ENCODE measurements at places on chromosomes 6 and 20.

DNA sequence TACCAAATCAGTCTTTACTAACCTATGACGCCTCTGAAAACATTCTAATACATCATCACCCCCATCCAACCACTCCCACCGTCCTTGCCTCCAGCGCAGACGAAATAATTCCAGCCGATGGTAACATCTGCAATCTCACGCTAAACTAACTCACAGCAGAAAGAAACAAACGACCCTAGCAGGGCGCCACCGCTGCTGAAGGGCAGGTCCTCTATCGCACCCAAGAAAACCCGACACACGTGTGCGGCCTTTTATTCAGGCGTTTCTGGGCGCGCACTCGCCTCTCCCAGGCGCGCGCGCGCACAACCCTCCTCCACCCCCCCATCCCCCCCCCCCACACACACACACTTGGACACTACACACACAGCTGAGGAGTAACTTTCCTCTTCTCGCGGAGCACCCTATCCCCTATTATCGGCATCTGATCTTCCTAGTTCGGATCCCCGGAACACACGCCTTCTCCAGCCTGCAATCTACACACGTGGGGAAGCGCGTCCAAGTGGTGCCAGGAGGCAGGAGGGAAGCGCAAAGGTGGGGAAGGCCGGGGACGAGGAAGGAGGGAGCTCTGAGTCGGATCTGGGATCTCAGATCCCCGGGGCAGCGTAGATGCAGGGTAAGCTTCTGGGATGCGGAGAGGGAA lies 1.4 kb downstream of the GFOD1 start:
- DNase-seq = no peak

DNA sequence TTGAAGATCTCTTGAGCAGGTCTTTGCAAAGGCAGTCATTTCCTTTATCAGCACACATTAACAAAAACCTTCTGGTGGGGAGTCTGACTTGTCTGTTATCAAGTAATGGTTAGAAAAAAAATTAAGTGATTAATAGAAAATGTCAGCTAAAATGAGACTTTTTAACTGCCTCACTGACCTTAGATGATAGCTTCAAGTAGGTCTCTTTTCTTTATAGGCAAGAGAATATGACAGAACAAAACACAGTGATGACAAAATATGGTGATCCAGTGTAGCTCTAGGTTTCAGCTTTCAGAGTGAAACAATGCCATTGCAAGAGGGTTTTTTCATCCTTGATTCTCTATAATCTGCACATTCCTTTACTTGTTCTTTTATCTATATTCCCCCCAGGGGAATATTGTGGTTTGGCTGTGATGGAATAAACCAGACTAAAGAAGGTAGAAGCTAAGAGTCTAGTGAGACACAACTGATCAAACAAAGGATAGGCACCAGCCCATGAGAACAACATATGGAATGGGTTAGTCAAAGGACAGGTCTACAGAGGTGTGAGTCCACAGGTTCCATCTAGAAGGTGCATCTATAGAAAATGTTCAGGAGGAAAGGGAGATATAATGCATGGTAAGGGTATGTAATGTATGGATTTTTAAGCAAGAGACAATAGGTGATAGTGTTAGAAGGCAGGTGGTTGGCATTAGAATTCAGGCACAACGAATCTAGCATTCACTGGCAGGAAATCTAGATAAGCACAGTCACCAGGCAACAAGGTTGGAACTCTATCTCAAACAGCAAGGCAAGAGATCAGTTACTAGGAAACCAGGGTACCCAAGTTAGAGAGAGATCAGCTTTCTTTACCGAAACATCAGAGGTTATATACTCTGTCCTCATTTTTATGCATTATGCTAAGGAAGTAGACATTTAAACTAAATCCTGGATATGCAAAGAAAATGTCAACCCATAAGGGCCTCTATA lies 228.9 kb upstream of the SMLR1 start:
- no peak for DNase-seq

GRCh38 chr6:147392917-147393625 lies 115.4 kb upstream of the SAMD5 start:
- DNase-seq = no peak

DNA sequence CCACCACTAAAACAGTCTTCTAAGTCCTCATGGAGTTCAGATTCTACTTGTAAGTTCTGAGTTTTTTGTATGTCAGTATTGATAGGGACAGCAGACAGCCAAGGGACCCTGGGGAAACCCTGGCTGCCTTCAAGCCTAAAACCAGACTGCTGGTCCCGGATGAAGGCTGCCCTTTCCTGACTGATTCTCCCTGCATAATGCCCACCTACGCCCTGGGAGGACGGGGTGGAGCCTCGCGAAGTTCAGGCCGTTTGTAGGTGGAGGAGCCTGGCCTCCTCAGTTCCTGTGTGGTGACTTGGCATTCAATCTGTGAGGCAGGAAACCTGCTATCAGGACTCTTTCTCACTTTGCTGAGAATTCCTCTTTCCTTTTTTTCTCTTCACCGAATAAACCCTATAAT lies 120.3 kb upstream of the LGSN start:
- DNase-seq = no peak

GRCh38 chr20:34579979-34580940 lies 21.7 kb downstream of the MAP1LC3A start:
- no peak for DNase-seq

GRCh38 chr20:58894652-58895447 lies 42.3 kb downstream of the GNAS start:
- no peak for DNase-seq

- DNase-seq = no peak
These were observed 28.5 kb downstream of the SF3B5 start for GRCh38 chr6:144066741-144067484.

DNA sequence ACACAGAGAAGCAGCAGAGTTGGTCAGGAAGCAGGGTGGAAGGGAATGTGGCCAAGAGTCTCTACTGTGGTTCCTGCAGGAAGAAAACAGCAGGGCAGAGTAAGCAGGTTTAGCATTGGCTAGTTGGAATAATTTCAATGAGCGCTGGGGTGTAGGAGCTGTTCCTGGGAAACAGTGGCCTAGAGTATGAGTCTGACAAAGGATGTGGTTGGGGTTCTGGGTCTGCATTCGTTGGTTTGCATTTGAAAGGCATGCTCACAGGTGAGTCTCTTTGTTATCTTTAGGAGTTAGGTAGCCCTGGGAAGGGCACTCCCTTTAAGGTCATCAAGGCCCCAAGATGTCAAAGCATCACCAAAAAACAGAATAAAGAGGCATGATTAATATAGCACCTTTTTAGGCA lies 911.6 kb upstream of the SLC35B3 start:
- no peak for DNase-seq

DNA sequence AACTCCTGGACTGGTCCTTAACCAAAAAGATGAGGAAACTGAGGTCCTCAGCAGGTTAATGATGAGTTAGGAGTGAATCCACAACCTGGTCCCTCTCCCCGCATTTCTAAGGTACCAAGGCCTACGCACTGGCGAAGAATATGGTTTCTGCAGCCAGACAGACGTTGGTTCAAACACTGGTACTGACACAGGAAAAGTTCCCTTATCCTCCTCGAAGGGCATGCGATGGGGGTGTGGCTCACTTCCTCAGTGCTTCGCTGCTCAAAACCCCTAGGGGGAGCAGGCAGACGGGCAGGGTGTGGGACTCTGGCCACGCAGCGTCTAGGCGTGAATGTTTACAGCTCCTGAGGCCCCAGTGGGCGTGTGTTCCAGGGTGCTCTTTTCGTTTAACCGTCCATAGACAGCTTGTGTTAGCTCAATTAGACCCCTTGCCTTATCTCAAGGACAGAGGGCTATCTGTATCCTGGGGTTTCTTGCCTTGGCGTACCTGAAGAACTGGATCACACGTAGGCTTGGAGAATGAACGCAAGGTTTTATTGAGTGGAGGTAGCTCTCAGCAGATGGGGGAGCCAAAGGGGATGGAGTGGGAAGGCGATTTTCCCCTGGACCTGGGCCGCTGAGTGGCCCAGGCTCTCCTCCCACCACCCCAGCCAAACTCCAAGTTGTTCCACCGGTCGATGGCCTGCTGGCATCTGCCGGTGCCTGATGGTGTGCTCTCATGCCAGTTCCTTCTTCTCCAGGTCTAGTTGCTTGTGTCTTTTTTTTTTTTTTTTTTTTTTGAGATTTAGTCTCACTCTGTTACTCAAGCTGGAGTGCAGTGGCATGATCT lies 31.8 kb upstream of the PTPN1 start:
- DNase-seq = peak; percentile 48

- no peak for DNase-seq
These were observed 162.4 kb upstream of the CDYL start for GRCh38 chr6:4613795-4614194.

- DNase-seq = no peak
These were observed 34.8 kb upstream of the JAG1 start for GRCh38 chr20:10708351-10709185.

GRCh38 chr20:46552460-46553420 lies 2.3 kb upstream of the OCSTAMP start:
- no peak for DNase-seq

DNA sequence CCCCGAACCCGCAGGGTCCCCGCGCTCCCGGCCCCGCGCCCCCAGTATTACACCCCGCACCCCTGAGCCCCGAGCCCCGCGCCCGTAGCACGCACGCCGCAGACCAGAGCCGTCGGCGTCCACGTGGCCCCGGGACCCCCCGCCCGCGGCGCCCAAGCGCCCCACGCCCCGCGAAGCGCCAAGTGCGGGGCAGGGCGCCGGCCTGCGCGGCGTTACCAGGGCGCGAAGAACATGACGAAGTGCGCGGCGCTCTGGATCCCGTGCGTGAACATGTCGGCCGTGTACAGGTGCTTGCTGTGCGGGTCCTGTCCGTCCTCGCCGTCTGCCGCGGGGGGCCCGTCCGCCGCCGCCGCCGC lies 312 bp downstream of the TXNDC5 start:
- no peak for DNase-seq

DNA sequence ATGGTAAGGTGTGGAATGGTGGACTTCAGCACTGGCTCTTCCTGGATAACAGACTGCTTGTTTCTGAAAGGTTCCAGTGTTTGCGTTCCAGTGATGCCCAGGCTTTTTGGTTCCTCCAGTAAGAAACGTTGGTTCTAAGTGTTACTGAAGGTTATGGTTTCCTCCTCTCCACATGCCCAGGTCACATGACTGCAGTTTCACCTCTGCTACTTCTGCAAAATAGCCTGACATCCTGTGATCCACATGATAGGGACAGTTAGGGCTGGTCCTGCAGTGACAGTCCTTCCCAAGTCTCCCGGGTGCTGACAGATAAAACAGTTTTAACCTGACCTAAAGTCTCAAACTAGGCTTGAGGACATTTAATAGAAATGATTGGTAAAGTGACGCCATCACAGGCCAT lies 132.2 kb upstream of the CST7 start:
- DNase-seq = no peak

GRCh38 chr20:36336954-36337704 lies 31.0 kb downstream of the DLGAP4 start:
- DNase-seq = no peak

DNA sequence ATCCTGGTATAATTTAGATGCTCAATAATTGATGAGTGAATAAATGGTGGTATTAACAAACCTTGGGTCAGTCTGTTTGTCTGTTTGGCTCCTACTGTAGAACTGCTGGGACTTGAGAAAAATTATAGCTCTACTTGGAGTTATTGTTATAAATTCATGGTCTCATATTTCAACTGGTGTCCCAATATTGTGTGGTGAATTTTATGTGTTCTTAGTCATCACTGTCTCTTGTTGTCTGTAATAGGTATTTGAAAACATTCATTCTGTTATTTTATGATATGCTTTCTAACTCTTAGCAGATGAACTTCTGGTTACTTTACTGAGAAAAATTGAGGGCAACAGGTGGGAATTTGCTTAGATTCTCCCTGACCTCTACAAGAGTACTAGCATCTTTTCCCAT lies 221.4 kb downstream of the CDKAL1 start:
- DNase-seq = no peak

- DNase-seq = no peak
These were observed 5.9 kb downstream of the TMEM239 start for GRCh38 chr20:2822073-2822472.

- DNase-seq = no peak
These were observed 73.0 kb downstream of the PLCB4 start for GRCh38 chr20:9141921-9142320.

DNA sequence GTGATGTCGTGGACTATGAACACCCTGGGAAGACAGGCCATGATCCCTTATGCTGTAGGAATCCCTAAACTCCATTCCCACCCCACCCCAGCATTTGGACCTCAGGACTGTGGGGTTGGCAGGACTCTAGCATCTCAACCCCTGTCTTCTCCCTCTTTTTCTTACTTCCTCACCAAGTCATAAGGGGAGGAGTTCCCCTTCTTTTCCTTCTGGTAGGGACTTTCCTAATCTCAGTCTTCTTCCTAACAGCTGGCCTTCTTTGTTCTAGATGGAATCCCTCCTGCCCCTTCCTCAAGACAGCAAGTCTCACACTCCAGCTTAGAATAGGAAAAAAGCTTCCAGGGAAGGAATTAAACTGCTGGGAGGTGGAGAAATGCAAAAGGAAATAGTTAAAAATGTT lies 2.3 kb upstream of the SIRPB2 start:
- no peak for DNase-seq

DNA sequence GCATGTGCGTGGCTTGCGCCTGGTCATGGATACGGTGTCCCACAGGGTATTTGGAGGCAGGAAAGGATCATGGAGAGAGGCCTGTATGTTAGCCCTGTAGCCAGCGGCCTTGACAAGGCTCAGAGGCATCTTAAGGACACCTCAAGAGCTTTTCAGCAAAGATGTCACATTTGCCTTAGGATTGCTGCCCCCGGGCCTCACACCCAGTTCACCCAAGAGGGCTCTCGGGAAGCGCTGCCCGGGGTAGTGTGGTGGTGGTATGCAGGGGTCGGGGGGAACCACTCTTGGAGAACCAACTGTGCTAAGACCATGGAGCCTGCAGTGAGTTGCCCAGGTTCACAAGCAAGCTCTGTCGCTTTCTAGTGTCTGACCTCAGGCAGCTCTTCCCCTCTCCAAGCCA lies 36.9 kb upstream of the VSTM2L start:
- DNase-seq = no peak

DNA sequence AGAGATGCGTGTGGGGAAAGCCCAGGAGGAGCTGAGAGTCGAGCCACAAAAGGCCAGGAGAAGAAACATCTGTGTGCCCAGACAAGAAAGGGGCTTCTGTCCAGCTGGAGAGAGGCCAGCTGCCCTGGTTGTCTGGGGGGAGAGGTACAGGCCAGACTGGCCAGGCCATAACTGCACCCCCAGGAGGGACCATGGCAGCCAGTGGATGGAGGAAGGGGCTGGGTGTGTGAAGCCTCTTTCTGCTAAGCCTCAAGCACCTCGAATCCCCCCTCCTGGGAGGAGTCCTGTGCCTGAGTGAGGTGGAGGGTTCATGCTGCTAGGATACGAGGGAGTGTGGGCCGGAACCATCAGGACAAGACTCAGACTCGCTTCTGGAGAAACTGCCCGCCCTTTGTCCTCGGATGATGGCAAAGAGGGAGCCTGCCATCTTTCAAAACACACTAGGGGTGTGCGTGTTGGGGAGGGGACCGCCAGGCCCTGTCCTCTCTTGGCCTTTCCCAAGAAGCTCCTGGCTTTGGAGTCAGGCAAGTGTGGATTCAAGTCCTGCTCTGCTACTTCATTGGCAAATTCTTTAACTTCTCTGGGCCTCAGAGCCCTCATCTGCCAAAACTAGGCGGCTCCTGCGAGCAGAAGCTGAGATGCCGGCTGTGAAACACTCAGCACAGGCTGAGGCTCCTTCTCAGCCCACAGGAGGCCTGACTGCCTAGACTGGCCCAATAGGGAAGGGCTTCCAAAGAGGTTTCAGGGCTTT lies 90.3 kb downstream of the ASXL1 start:
- no peak for DNase-seq
